ENCODE measurements at places on chromosomes 5 and 9.

GRCh38 chr9:78472111-78472510 is 175.2 kb downstream of the PSAT1 start:
- H3K36me3 ChIP-seq, result no peaks in the 10 kb centered on the region
- H3K4me3 ChIP-seq, result no peak overlapping the region
- no peak for DNase-seq

DNA sequence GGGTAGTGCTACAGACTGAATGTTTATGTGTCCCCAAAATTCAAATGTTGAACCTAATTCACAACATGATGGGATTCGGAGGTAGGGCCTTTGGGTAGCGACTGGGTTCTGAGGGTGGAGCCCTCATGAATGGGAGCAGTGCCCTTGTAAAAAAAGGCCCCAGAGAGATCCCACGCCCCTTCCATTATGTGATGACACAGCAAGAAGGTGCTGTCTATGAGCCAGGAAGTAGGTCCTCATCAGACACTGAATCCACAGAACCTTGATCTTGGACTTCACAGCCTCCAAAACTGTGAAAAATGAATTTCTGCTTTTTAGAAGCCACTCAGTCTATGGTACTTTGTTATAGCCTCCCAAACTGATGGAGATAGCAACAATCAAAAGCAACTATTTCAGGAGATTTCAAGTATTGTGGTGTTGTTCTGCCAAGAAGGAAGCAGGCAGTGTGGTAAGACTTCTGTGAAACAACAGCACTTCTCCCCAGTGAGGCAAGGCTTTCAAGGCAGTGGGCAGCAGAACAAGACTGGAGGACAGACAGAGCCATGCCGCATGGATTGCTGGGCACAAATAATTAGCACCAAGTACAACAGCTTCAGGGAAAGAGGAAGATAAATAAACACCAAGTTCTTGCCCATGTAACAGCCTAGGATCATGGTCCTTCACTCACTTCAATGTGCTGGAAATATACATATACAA is 76.1 kb downstream of the OR2K2 start:
- peaks cover 4% of the 10 kb centered on the region for H3K4me1 ChIP-seq
- H3K36me3 ChIP-seq, result no peaks in the 10 kb centered on the region
- no peak overlapping the region for H3K4me3 ChIP-seq
- H3K27ac ChIP-seq, result no peak overlapping the region

- H3K4me1 ChIP-seq, result peaks cover 3% of the 10 kb centered on the region
- peaks cover 12% of the 10 kb centered on the region for H3K36me3 ChIP-seq
- no peak for DNase-seq
- H3K27ac ChIP-seq, result no peak overlapping the region
These were observed 403.9 kb downstream of the ADGRV1 start for GRCh38 chr5:90962481-90962880.

GRCh38 chr9:129247285-129248153 is 69.5 kb upstream of the IER5L start:
- no peaks in the 10 kb centered on the region for H3K4me1 ChIP-seq
- peaks cover 14% of the 10 kb centered on the region for H3K27me3 ChIP-seq
- no peaks in the 10 kb centered on the region for H3K36me3 ChIP-seq
- no peak for DNase-seq
- no peak overlapping the region for H3K4me3 ChIP-seq
- no peak overlapping the region for H3K27ac ChIP-seq

GRCh38 chr9:128715436-128715750 is 8.5 kb downstream of the ZDHHC12 start:
- peaks cover 1% of the 10 kb centered on the region for H3K4me1 ChIP-seq
- no peak for DNase-seq
- H3K36me3 ChIP-seq, result no peaks in the 10 kb centered on the region
- no peak overlapping the region for H3K27ac ChIP-seq

GRCh38 chr5:173204185-173204979 is 30.6 kb downstream of the NKX2-5 start:
- peaks cover 61% of the 10 kb centered on the region for H3K27me3 ChIP-seq
- no peak for DNase-seq
- no peak overlapping the region for H3K4me3 ChIP-seq
- H3K27ac ChIP-seq, result no peak overlapping the region
- no peaks in the 10 kb centered on the region for H3K4me1 ChIP-seq

- peaks cover 7% of the 10 kb centered on the region for H3K4me1 ChIP-seq
- H3K36me3 ChIP-seq, result no peaks in the 10 kb centered on the region
- peak overlapping the region; percentile 25 for H3K27ac ChIP-seq
These were observed 126.2 kb downstream of the BASP1 start for GRCh38 chr5:17343675-17344074.

- no peaks in the 10 kb centered on the region for H3K27me3 ChIP-seq
- DNase-seq, result no peak
- H3K4me1 ChIP-seq, result peaks cover 12% of the 10 kb centered on the region
- H3K27ac ChIP-seq, result no peak overlapping the region
These were observed 4.0 kb downstream of the HDAC3 start for GRCh38 chr5:141632650-141633049.

- H3K27ac ChIP-seq, result no peak overlapping the region
- peaks cover 21% of the 10 kb centered on the region for H3K4me1 ChIP-seq
- no peak for DNase-seq
- H3K4me3 ChIP-seq, result no peak overlapping the region
- no peaks in the 10 kb centered on the region for H3K27me3 ChIP-seq
- no peaks in the 10 kb centered on the region for H3K36me3 ChIP-seq
These were observed 1.3 kb downstream of the CD74 start for GRCh38 chr5:150411245-150411979.

GRCh38 chr9:71984403-71984802 is 73.0 kb downstream of the C9orf85 start:
- DNase-seq, result no peak
- peak overlapping the region; percentile 47 for H3K27ac ChIP-seq
- H3K4me1 ChIP-seq, result peaks cover 7% of the 10 kb centered on the region
- H3K4me3 ChIP-seq, result no peak overlapping the region

All from progenitor cell of endocrine pancreas (in vitro differentiated cells).